ENCODE measurements at places on chromosomes 2 and 18.

DNA sequence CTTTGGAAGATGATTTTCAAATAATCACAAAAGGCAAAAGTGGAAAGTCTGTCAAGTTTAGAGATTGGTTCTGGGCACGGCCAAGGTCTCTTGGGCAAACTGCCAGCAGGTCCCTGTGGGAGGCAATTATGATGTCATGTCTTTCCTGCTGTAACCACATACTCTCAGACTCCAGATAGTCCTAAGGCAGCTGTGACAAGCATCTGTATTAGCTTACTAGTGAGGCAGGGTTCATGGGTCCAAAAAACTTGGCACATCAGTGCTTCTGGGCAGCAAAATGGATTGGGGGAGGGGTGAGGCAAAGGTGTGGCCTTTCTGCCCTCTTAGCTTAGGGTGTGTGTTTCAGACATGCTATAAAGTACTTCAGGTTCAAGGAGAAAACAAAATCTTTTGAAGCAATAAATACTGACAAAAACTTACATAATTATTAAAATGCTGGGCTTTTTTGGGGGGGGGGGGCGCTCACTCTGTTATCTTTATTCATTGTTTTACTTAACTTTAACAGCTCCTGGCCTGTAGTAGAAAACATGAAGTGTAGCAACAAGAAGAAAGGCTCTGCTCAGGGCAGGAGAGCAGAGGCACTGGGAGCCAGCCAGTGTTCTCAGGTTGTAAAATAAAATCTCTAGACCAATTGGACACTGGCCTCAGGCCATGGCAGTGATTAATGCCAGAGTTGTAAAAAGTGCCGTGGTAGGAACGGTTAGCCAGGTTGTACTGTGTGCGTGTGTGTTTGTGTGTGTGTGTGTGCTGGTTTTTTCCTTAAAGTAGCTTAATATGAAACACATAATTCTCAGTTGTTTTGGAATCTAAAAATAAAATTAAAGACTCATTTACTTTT is 14.3 kb upstream of the TANC1 start:
- DNase-seq, result no peak

- no peak for DNase-seq
Measured at GRCh38 chr2:1224901-1225300, 188.4 kb upstream of the TPO start.

- DNase-seq, result no peak
Measured at GRCh38 chr2:229660951-229661350, 53.4 kb downstream of the DNER start.

GRCh38 chr2:55779459-55780421 is 86.1 kb upstream of the PNPT1 start:
- DNase-seq, result no peak

DNA sequence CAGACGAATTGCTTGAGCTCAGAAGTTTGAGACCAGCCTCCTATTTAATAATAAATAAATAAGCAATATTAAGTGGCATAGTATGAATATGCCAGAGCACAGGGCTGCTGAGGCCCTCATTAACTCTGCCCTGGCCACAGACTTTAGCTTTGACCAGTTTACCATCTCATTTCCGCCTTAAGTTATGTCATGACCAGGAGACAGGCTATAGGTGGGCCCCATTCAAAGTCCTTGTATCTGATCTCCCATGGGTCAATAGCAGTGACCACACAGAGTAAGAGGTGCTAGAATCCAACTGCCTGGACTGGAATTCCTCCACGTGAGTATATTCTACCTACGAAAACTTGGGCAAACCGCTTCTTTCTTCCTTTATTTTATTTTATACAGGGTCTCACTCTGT is 13.4 kb upstream of the ASXL2 start:
- DNase-seq, result no peak
